Subcutaneous adipose tissue (tissue), 4 donors: ENCODE measurements at places on chromosomes 11 and 22. TPM values are rescaled to one million over a fixed set of nuclear protein-coding genes. Genes with fewer than 3 reads are reported as not detected.

The JAML gene
- total RNA-seq, result 51.7 TPM

The CASP4 gene
- 191 TPM for total RNA-seq

The OR2AT4 gene
- total RNA-seq, result not detected

The MPPED1 gene
- total RNA-seq, result not detected

The ADAMTS15 gene
- total RNA-seq, result 44.7 TPM

The OR8D1 gene
- not detected for total RNA-seq

The TRABD gene
- total RNA-seq, result 10.8 TPM

The NTM gene
- total RNA-seq, result 1.5 TPM

The PRR33 gene
- total RNA-seq, result not detected

The POU2F3 gene
- total RNA-seq, result not detected

The THOC5 gene
- total RNA-seq, result 26.9 TPM

The BIK gene
- not detected for total RNA-seq

The ADM2 gene
- not detected for total RNA-seq

The NCAM1 gene
- total RNA-seq, result 0.98 TPM

The TRPM5 gene
- not detected for total RNA-seq

The HYLS1 gene
- 3.5 TPM for total RNA-seq

The DDI1 gene
- not detected for total RNA-seq

The TBX10 gene
- not detected for total RNA-seq

The ADM gene
- 350 TPM for total RNA-seq

The FOLH1 gene
- total RNA-seq, result not detected

The ROM1 gene
- total RNA-seq, result 2.2 TPM

The CNTF gene
- total RNA-seq, result 0.94 TPM

The BEST1 gene
- total RNA-seq, result 11.3 TPM

The FOLR2 gene
- 75.9 TPM for total RNA-seq

The KRTAP5-2 gene
- total RNA-seq, result not detected

The TMEM132A gene
- total RNA-seq, result 3.0 TPM

The CD6 gene
- 0.33 TPM for total RNA-seq

The PATE2 gene
- not detected for total RNA-seq

The IGLL5 gene
- total RNA-seq, result not detected

The F2 gene
- total RNA-seq, result not detected

The CD248 gene
- 210 TPM for total RNA-seq

The PTPN5 gene
- total RNA-seq, result 0.44 TPM

The TNNT3 gene
- total RNA-seq, result 29.0 TPM

The SPECC1L gene
- 34.8 TPM for total RNA-seq

The HEPHL1 gene
- not detected for total RNA-seq

The BAIAP2L2 gene
- 2.3 TPM for total RNA-seq

The CD44 gene
- 103 TPM for total RNA-seq

The DLG2 gene
- 5.3 TPM for total RNA-seq

The LGALS1 gene
- 2,452 TPM for total RNA-seq

The P2RX3 gene
- total RNA-seq, result not detected

The GGTLC3 gene
- not detected for total RNA-seq

The OR51I1 gene
- 2.9 TPM for total RNA-seq

The C22orf31 gene
- total RNA-seq, result not detected

The NLRP14 gene
- total RNA-seq, result not detected

The KCNJ1 gene
- total RNA-seq, result not detected

The PRG3 gene
- not detected for total RNA-seq

The MS4A7 gene
- 458 TPM for total RNA-seq

The CABP7 gene
- total RNA-seq, result not detected

The OR51B6 gene
- total RNA-seq, result not detected

The GGTLC2 gene
- total RNA-seq, result not detected

The ZNRD2 gene
- total RNA-seq, result 40.9 TPM

The TTLL1 gene
- total RNA-seq, result 1.6 TPM

The TAF10 gene
- 39.9 TPM for total RNA-seq

The PRRG4 gene
- 1.1 TPM for total RNA-seq
